ENCODE measurements at places on chromosomes 5 and 9.

- peak; percentile 83 for DNase-seq
Measured at GRCh38 chr9:114484854-114485443, 20.3 kb downstream of the WHRN start.

DNA sequence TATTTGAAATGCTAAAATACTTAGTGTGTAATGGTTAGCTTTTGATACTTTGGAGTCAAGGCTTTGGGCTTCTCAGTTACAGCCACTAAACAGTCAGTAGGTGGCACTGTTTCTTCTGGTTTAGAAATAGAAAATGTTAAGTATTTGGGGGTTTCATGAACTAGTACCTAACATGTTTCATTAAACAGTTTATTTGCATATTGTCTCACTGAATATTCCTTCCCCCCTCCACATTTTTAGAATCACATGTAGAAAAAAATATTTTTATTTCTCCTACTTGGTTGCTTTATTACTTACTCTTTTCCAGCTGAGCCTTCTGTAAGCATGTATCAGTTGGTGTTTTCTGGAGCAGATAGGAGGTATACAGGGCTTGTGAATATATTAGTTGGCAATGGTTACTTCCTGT lies 48.0 kb downstream of the IPO11 start:
- DNase-seq: peak; percentile 45

GRCh38 chr9:96413302-96414221 lies 4.6 kb downstream of the ZNF367 start:
- no peak for DNase-seq

GRCh38 chr9:5186416-5187169 lies 1.2 kb upstream of the INSL6 start:
- DNase-seq: peak; percentile 68

DNA sequence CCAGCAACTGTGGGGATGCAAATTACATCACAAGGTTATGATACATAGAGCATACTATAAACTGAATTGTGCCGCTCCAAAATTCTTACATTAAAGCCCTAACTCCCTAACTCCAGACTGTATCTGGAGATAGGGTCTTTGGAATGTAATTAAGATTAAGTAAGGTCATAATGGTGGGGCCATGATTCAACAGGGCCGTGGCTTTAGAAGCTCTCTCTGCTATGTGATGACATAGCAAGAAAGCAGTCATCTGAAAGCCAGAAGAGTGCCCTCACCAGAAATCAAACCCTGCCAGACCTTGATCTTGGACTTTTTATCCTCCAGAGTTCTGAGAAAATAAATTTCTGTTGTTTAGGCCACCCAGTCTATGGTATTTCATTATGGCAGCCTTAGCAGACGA lies 123.9 kb downstream of the FBXL17 start:
- no peak for DNase-seq

GRCh38 chr5:138352722-138353559 lies 456 bp downstream of the KDM3B start:
- peak; percentile 56 for DNase-seq

DNA sequence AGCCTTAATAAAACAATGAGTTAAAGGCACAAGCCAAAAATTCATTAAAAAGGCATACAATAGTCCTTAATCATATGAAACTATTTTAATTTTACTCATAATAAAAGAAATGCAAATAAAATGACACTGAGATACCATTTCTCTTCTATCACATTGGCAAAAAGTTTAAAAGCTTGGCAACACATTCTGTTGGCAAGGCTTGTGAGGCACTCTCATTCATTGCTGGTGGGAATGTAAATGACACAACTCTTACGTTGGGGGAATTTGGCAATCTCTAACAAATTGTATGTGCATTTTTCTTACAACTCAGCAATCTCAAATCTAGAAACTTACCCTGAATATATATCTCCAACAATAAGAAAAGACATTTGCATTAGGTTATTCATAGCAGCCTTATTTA lies 111.6 kb downstream of the PRELID2 start:
- no peak for DNase-seq

GRCh38 chr5:118366429-118366828 lies 621.9 kb downstream of the DTWD2 start:
- DNase-seq: no peak

- DNase-seq: peak; percentile 92
Measured at GRCh38 chr9:4970970-4971641, 14.0 kb upstream of the JAK2 start.

DNA sequence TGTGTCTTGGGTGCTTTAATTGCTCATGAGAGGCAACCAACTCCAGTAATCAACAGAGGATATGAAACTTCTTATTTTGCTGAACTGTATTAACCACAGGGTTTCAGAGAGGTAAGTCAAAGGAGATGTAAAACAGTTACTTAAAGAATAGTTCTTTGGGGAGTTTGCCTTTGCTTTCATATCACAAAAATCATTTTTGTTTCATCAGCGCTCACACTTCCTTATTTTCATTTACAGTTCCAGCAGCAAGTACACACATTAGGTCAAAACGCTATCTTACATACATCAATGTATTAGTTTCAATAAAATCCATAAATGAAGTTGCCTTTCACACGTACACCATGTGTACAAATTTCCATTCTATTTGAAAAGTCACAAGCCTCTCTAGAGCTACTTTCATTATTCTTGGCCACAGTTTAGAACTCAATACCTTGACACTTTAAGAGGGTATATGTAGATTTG lies 50.1 kb downstream of the ST8SIA4 start:
- peak; percentile 74 for DNase-seq

DNA sequence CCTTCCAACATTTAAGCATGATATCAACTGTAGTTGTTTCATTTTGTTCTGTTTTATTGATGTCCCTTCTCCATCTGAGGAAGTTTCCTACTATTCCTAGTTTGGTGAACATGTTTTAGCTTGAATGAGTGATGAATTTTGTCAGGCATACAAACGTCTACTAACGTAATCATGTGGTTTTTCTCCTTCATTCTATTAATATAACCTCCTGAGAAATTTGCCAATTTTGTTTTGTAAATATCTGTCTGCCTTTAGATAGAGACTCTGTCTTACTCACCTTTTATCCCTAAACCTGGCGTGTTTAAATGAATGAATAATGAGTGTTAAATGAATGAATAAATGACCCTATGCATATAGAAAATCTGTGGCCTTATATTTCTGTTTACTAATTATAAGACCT lies 26.5 kb upstream of the NREP start:
- DNase-seq: no peak

GRCh38 chr9:99866398-99866797 lies 40.1 kb upstream of the STX17 start:
- no peak for DNase-seq

- no peak for DNase-seq
Measured at GRCh38 chr5:59464969-59465368, 428.6 kb downstream of the PDE4D start.

- no peak for DNase-seq
Measured at GRCh38 chr5:133691448-133691847, 79.1 kb upstream of the FSTL4 start.

GRCh38 chr5:158869092-158869491 lies 230.6 kb downstream of the EBF1 start:
- no peak for DNase-seq

DNA sequence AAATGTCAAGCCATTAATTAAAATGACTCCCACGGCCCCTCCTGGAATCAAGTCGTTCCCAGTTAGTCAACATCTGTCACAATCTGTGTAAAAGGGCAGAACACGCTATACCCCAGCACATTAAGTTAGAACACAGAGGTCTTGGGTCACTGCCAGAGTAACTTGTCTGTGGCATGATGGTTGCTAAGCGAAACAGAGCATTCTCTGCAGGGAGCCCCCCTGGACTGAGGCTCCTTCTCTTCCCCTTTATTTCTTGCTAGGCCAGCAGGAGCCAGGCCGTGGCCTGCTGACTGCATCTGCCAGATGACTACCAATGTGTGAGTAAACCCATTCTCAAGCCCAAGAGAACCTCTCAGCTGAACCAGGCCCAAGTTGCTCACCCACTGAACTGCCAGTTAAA lies 51.9 kb upstream of the ZBED3 start:
- no peak for DNase-seq

GRCh38 chr9:27210588-27210987 lies 86.4 kb downstream of the EQTN start:
- no peak for DNase-seq

- no peak for DNase-seq
Measured at GRCh38 chr5:125142458-125142857, 396.0 kb upstream of the ZNF608 start.

- no peak for DNase-seq
Measured at GRCh38 chr9:132027752-132028663, 51.7 kb downstream of the MED27 start.

DNA sequence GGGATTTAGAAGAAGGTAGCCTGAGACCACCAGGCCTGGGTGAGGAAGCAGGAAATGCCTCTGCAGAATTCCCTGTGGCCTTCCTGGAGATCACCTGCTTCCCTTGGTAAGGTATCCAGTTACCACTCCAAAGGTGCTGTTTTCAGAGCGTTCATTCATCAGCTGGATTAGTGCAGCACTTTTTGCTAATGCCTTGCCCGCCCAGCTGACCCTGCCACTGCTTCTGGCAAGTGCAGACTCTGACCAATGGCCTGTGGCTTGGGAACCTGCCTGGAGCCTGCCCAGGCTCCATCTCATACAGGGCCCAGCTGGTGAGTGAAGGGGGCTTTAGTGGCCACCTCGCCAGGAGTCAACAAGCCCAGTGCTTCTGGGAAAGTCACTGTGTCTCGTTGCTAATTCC lies 48.6 kb downstream of the FOXI1 start:
- no peak for DNase-seq

DNA sequence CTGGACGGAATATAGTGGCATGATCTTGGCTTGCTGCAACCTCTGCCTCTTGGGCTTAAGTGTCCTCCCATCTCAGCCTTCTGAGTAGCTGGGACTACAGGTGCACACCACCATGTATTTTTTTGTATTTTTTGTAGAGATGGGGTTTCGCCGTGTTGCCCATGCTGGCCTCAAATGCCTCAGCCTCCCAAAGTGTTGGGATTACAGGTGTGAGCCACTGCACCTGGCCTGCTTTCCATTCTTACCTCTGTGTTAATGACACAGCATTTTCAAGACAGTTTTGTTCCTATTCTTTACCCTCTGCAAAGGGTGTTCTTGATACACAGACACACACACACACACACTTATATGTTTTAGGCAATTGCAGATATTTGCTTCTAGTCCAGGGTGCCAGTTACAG lies 113.3 kb downstream of the LRRC70 start:
- no peak for DNase-seq

DNA sequence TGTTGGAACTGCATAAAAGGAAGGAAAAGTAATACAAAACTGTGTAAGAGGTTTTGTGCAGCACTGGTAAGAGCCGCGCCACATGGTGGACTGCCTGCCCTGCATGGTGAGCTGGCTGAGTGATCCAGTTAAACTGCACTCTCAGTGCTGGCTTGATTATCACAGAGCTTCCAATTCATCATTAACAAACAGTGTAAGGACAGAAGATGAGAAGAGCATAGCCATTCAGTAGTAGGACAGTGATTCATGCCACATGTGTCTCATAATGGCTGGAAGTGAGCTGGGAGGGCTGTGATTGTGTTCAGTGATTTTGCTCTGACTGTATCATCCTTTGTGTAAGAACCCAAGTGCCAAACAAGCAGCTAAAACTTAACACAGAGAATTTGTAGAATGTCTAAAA lies 14.1 kb downstream of the ASPN start:
- no peak for DNase-seq

All from activated CD4-positive, alpha-beta T cell treated with anti-CD3 and anti-CD28 coated beads, Interleukin-2, Interleukin-4, amounts not matched to agents 100 ng/mL and 50 ng/mL, durations not matched to agents 16 hours and 8 hours (primary cell).